ENCODE measurements at places on chromosomes 7 and 10.

DNA sequence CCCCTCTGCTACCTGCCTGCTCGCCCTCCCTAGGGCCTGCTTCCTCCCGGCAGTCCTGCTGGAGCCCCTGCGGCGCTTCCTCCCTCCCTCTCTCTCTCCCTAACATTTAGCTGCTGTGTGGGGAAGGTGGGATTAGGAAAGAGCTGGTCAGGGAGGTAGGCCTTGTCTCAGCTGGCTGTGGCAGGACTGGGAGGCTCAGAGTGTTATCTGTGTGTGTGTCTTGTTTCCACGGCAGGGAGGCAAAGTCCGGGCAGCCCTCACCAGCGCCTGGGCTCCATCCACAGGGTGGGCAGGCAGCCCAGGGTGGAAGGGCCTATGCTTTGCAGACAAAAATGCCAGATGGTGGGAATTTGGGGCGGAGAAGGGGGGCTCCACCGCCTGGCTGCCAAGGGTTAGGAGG lies 105.7 kb downstream of the RPS24 start:
- DNase-seq: no peak

DNA sequence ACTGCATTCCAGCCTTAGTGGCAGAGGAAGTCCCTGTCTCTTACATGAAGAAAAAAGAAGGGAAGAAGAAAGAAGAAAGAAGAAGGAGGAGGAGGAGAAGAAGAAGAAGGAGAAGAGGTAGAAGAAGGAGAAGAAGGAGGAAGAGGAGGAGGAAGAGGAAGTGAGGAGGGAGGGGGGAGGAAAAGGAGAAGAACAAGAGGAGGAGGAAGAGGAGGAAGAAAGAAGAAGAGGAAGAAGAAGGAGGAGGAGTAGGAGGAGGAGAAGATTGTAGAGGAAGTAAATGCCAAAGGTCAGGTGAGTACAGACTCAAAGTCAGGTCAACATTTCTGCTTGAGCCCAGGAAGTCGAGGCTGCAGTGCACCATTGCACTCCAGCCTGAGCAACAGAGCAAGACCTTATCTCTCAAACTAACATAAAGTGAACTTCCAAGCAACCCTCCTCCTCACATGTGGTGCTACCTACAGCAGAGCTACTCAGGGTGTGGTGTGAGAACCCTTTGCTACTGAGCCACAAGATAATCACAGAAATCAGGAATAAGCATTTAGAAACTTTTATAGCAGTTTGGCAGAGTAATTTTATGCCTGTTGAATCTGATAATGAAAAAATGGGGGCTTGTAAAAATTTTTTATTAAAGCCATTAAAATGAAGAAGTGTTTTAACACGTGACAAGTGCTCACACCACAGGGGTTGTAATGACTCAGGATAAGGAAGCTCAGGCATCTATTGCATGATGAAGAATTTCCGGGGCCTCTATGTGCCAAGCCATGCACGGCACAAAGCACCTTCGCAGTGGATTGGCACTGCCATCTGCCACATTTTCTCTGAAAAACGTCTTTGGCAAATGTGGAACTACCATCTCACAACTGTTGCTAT lies 224.9 kb upstream of the AUTS2 start:
- DNase-seq: no peak

DNA sequence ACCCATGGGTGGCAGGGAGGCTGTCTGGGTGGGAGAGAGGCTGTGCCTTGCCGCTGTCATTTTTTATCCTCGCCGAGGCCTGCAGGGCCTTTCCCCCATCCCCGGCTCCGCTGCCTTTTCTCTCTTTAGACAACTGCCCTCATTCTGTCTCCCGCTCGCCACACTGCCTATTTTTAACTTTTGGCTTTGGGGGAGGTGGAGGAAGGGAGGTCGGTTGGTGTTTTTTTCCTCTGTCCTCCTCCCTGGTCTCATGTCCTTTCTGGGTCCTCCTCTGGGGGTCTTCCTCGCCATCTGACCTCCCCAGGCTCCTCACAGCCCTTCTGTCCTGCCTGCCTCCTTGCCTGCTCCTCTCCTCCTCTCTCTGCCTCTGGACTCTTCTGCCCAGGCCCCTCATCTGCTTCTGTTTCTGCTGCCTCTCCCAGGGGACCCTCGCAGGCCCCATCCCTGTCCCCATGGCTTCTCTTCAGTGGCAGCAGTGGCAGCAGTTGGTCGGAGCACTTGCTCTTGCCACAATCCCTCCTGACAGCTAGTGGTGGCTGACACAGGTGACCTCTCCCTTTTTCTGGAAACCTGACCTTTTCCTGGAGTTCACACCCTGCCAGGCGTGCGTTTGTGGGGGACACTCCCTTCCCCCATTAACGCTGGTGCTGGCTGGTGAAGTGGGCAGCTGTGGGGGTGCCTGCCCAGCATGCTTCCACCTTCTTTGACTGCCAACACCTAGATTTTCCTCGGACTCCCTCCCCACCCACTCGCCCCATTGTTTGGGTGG lies 19.5 kb upstream of the PCBD1 start:
- no peak for DNase-seq

DNA sequence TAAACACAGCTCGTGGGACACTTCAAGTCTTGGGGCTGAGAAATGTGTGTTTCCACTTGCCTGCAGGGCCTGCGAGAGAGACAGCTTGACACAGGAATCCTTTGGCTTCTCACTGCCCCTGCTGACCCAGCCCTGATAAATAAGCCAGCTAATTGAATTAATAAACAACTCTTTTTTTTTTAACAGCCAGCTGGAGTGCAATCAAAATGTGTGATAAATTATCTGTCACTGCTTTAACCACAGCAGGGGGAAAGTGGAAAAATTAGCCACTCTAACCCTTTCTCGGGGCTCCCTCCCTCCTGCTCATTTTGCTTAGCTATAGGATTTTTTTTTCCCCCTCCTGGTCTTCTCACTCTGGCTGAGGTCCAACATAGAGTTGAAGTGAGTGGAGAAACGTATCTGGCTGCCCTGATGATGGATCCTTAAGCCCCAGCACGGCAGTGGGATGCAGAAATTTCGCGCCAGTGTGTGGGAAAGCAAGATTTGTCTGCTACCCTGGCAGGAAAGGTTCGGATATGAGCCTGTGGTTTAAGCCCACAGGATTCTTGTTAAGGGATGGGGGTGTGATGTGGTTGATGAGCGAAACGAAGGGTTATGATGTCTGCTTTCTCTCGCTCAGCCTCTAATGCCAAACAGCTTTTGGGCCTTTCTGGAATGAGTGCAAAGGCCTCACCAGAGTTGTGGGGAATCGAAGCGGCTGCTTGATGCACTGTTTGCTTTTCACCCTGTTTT lies 173.8 kb downstream of the TRIL start:
- no peak for DNase-seq

- no peak for DNase-seq
Measured at GRCh38 chr7:90671571-90671970, 75.5 kb downstream of the CDK14 start.
